Cardiac ventricle fibroblast (primary cell): ENCODE measurements at places on chromosomes 16 and 17. TPM values are rescaled to one million over a fixed set of nuclear protein-coding genes. Genes with fewer than 3 reads are reported as not detected.

Gene TMEM235
- not detected in 2 replicates for total RNA-seq

Gene FBXW10B
- 0.37 TPM in 1 of 2 replicates, not detected in the other for total RNA-seq

Gene ABR
- 22.1 and 26.7 TPM in 2 replicates for total RNA-seq

Gene SPNS3
- total RNA-seq = not detected in 2 replicates

Gene SGCA
- 0.37 and 2.0 TPM in 2 replicates for total RNA-seq

Gene ITGB3
- 2.6 and 3.9 TPM in 2 replicates for total RNA-seq

Gene EVPLL
- total RNA-seq = not detected in 2 replicates

Gene RGS11
- 1.7 and 2.9 TPM in 2 replicates for total RNA-seq

Gene TEX14
- 0.34 TPM in 1 of 2 replicates, not detected in the other for total RNA-seq

Gene KRT40
- not detected in 2 replicates for total RNA-seq

Gene RDM1
- 1.1 TPM in 1 of 2 replicates, not detected in the other for total RNA-seq

Gene GPR142
- total RNA-seq = not detected in 2 replicates

Gene OSBPL7
- 4.4 and 5.2 TPM in 2 replicates for total RNA-seq

Gene TMEM220
- total RNA-seq = 3.4 and 6.9 TPM in 2 replicates

Gene CDH3
- 0.05 TPM in 1 of 2 replicates, not detected in the other for total RNA-seq

Gene KRT15
- total RNA-seq = 0.59 TPM in 1 of 2 replicates, not detected in the other

Gene ASGR2
- total RNA-seq = not detected in 2 replicates

Gene EIF3CL
- 192 and 243 TPM in 2 replicates for total RNA-seq

Gene CES1
- total RNA-seq = 28.2 and 41.6 TPM in 2 replicates

Gene AOC3
- total RNA-seq = 3.3 and 6.3 TPM in 2 replicates

Gene PPY
- total RNA-seq = not detected in 2 replicates
